ENCODE measurements at places on chromosomes 5 and 9. TPM values are rescaled to one million over a fixed set of nuclear protein-coding genes. Genes with fewer than 3 reads are reported as not detected.
A peak's percentile ranks its signal among the peaks of the same experiment; 100 is the strongest.

The PCDHGA9 gene
- 6.6 TPM for total RNA-seq

DNA sequence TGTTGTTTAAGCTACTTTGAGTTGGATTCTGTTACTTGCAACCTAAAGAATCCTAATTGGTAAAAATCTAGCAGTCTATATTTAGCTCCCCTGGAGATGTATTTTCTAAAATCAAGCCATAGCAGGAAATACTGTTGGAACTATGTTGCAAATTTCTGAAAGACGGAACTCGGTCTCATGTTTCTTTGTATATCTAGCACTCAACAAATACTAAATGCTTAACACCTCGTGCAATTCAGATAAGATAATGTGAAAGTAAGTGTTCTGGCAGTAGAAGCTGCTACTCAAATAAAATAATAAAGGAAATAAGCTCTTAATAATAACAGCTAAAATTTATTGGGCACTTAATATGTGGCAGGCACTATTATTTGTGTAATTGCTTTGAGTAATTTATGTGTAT lies 10.9 kb upstream of the PRELID2 start:
- H3K4me3 ChIP-seq = no peak overlapping the region
- no peaks in the 10 kb centered on the region for H3K4me1 ChIP-seq
- H3K36me3 ChIP-seq = no peaks in the 10 kb centered on the region
- no peak for DNase-seq
- no peak overlapping the region for H3K27ac ChIP-seq

DNA sequence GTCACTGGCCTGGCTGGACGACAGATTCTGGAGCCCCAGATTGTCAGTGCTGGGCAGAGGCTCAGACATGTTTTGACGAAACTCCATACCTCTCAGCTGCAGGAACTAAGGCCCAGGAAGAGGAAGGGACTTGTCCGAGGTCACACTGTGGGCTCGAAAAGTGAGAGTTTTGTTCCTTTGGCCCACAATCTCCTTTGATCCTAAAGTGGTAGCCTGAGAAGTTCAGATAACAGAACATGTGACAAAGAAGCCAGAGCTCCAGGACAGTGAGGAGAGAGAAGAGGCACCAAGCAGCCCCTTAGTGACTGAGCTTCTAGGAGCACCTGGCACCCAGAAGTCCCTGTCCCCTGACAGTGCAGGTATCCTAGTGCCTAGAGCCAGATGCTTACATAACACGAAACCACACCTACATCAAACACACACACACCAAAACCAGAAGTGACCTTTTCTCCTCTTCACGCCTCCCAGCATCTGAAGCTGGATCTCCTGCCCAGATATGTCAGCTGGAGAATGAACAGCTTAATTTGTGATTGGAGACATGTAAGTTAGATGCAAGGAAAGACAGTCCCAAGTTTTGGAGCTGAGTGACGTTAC lies 88.9 kb downstream of the ADRB2 start:
- DNase-seq = no peak
- peaks cover 66% of the 10 kb centered on the region for H3K4me1 ChIP-seq
- H3K27ac ChIP-seq = peak overlapping the region; percentile 91
- H3K4me3 ChIP-seq = no peak overlapping the region

DNA sequence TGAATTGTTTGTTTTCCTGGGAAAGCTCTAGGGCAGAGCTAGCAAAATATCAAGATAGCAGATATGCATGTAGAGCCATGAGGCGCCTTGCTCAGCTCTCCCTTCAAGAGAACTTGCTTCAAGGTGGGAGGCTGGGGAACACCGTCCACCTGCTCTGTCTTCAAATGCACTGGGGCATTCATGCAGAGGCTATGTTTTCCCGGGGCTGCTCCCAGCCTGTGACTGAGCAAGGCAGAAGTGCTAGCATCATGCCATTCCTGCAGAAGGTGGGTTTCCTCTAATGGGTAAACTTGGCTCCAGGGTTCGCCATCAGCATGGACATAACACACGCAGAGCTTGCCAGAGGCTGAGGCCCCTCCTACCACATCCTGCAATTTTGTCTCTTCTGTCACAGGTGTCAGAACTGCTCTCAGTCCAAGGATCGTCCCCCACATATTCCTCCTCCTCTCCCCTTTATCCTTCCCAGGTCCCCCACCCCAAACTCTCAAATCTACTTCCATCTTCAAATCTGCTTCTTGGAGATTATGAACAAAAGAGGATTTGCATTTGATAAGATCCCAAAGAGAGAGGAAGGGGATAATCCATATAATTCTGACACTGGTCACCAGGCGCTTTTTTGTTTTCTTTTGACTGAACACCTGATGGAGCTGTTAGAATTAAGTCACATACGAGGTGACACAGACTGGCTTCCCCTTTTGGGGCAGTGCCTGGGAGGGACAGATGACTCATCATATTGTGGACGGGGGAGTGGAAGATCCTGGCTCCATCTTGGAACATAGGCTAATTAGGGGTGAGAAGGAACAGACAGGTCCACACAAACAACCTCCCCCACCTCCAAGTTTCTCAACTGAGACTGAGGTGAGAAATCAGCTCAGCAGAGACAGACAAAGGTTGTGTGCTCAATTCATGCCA lies 85.0 kb upstream of the TAF11L2 start:
- H3K27me3 ChIP-seq = no peaks in the 10 kb centered on the region
- DNase-seq = no peak
- no peaks in the 10 kb centered on the region for H3K4me1 ChIP-seq

All from suprapubic skin (tissue), 4 donors.